ENCODE measurements at places on chromosomes 5 and 9. TPM values are rescaled to one million over a fixed set of nuclear protein-coding genes. Genes with fewer than 3 reads are reported as not detected.

Gene FAM78A
- 0.90 TPM for total RNA-seq

Gene HAVCR2
- total RNA-seq, result not detected

Gene COL27A1
- 5.8 TPM for total RNA-seq

Gene PRELID2
- 2.9 TPM for total RNA-seq

Gene C9orf50
- not detected for total RNA-seq

Gene NSG2
- not detected for total RNA-seq

Gene ANKRD34B
- total RNA-seq, result not detected

Gene ZNF300
- total RNA-seq, result 4.5 TPM

Gene TMEM252
- not detected for total RNA-seq

Gene MEF2C
- total RNA-seq, result 17.5 TPM

Gene IRX1
- total RNA-seq, result 3.4 TPM

Gene TEK
- total RNA-seq, result 10.5 TPM

Gene SLC45A2
- total RNA-seq, result not detected

Gene SAXO1
- total RNA-seq, result not detected

Gene BNIP1
- total RNA-seq, result 14.8 TPM

Gene ACTBL2
- total RNA-seq, result 0.54 TPM

Gene CCDC192
- not detected for total RNA-seq

Gene TMEM215
- not detected for total RNA-seq

Gene CTXN3
- total RNA-seq, result not detected

Gene DNAJB5
- 4.9 TPM for total RNA-seq

Gene HSD17B3
- total RNA-seq, result not detected

Gene DMRT2
- not detected for total RNA-seq

Gene NSUN2
- 41.9 TPM for total RNA-seq

Gene ORM2
- total RNA-seq, result not detected

Gene HSD17B4
- 126 TPM for total RNA-seq

Gene PLAC8L1
- not detected for total RNA-seq

Gene ASS1
- 321 TPM for total RNA-seq

Gene COL23A1
- not detected for total RNA-seq

Gene ADAMTS19
- total RNA-seq, result 0.54 TPM

Gene MARVELD2
- 0.32 TPM for total RNA-seq

Gene ZDHHC11B
- not detected for total RNA-seq

Gene TLR4
- total RNA-seq, result 29.8 TPM

Gene WWC1
- total RNA-seq, result 7.8 TPM

Gene PCDHB4
- 0.18 TPM for total RNA-seq

All from cardiac atrium fibroblast (primary cell).